ENCODE measurements at places on chromosomes 6 and 20. TPM values are rescaled to one million over a fixed set of nuclear protein-coding genes. Genes with fewer than 3 reads are reported as not detected.

Gene DNAH8
- polyA plus RNA-seq, result 4.0 TPM

- no peak for DNase-seq
Measured at GRCh38 chr6:165861226-165861625, 198.2 kb upstream of the PDE10A start.

- no peak for DNase-seq
Measured at GRCh38 chr6:90351696-90352095, 55.1 kb upstream of the BACH2 start.

DNA sequence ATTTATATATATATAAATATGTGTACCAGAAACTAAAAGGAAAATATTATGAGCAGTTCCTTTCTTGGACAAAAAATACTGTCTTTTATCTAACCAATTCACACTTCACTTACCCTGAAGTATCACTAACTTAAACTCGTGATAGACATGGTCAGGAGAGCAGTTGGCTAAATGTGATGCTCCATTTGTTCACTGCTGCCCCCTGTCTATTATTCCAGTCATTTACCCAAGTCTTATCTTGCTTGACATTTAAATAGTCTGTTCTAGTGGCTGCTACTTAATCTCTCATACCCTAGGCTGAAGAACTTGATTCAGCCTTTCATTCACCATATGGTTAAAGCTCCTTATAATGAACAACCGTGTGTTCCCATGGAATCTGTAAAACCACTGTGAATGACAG lies 789.6 kb upstream of the EYS start:
- DNase-seq, result no peak

- DNase-seq, result no peak
Measured at GRCh38 chr20:60056407-60057122, 98.3 kb downstream of the CDH26 start.

GRCh38 chr20:49579874-49580812 lies 12.2 kb upstream of the PTGIS start:
- DNase-seq, result no peak

Gene HCRTR2
- polyA plus RNA-seq, result not detected

Gene PBOV1
- polyA plus RNA-seq, result not detected

DNA sequence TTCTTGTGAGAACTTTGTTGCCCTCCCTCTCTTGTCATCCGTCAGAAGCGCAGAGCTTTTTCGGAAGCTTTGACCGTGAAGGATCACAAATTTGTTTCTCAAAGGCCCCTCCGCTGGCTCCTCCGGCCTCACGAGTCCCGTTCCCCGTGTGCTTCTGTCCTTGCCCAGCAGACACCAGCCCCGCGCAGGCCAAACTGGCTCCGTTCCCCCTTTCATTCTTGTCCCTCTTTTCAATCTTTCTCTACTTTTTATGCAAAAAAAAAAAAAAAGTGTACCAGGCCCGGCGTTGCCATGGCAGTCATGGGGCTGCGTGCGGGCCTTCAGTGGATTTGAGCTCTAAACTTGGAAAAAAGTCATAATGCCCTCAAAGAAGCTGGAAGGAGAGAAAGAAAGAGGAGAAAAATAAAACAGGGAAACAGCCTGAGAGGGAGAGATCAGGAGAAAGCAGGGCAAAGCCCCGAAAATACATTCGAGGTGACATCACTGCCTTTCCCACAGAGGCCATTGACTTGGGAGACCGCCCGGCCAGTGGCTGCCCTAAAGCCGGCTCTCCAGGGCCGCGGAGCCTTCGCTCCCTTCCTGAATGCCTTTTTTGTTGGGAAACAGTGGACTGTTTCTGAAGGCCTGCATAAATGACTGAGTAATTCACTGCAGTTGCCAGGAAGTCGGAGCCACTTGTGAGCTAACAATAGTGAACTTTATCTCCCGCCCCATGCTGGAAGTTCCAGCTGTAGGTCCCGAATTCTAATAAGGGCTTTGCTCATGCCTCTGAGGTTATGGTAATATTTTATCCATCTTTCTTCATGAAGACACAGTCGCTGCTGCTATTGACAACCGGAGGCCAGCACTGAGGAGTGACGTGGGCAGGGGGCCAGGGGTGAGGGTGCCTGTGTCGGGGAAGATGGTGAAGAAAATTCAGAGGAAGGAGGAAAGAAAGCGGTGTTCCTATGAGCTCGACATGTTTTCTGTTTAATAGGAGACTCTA lies 670.9 kb downstream of the QKI start:
- no peak for DNase-seq

Gene TRDN
- 0.09 TPM for polyA plus RNA-seq

Gene ANGPT4
- not detected for polyA plus RNA-seq

Gene TMEM244
- polyA plus RNA-seq, result not detected

Gene MARCKS
- polyA plus RNA-seq, result 1.1 TPM

DNA sequence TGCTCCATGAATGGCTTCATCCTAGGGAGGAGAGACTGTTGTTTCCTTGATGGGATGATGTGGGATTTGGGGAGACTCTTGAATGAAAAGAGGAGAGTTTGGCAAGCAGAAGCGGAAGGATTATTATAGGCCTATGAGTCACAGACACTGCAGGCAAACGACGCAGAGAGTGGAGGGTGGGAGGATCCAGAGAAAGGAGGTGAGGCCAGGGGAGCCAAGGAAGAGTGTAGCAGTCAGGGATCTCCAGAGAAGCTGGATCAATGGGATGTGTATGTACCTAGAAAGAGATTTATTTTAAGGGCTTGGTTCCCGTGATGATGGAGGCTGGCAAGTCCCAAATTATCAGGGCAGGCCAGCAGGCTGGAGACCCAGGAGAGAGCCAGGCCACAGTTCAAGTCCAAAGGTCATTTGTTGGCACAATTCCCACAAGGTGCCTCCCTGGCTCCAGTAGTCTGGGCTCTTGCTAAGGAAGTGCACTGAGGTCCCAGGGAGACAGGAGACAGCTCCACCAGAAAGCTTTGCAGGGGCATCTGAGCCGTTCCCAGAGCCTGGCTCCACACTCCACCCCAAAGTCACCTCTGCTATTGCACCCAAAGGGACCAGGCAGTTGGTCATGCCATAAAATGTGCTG lies 76.0 kb downstream of the ADTRP start:
- DNase-seq, result peak; percentile 23

Gene TBXT
- polyA plus RNA-seq, result not detected

DNA sequence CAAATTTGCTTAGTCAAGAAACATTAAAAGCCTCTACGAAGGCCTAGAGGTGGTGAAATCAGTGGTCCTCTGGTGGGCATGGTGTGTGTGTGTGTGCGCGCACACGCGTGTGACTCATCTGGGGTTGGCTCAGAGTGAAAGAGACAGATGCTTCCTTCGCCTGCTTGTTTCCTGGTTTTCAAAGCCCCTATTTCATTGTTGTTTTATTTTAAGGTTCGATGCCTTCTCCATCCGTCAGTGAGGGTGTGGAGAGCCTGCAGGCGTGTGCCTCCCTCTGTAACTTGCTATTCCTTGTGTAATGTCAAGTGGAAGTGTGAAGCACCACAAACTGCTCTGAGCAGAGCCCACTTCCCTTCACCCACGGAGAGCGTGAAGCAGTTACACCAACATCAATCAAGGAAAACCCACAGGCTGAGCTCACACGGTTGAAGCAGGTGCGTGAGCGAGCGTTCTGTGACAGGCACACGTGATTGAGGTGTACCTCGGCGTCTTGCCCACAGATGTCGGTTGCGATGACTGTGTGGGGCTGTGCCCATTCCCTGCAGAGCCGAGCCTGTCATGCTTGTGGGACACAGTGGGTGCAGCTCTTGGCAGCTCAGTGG lies 233.9 kb downstream of the PRL start:
- no peak for DNase-seq

- DNase-seq, result no peak
Measured at GRCh38 chr20:24961384-24962181, 12.5 kb downstream of the CST7 start.

Gene NCOA6
- polyA plus RNA-seq, result 12.2 TPM

GRCh38 chr6:46491201-46491627 lies at the start of gene RCAN2:
TSS of gene RCAN2 (minus strand) at chr6:46491449.
- peak; percentile 15 for DNase-seq

DNA sequence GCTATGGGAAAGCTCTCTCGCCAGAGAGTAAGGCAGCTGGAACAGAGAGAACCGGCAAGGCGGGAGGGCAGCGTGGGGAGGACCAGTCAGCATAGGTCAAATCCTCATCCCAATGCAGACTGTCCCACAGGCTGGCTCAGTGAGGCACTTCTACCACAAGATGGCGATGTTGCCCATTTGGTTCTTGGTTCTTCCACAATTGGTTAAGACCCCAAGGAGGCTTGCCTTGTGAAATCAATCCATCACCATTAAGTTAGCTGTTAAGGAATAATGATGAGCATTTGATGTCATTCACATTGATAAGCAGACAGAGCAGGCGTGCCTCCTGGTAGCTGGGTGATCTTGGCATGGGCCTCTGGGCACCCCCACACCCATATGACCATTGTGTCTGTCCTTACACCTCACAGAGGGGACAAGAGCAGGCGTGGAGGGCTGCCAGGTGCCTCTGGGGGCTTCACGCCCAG lies 2.4 kb downstream of the CSTL1 start:
- DNase-seq, result peak; percentile 69

GRCh38 chr20:63442100-63442493 lies 30.4 kb downstream of the KCNQ2 start:
- peak; percentile 41 for DNase-seq

Gene ACTL10
- 0.13 TPM for polyA plus RNA-seq

Measured in K562 (cell line).